ENCODE measurements at places on chromosomes 6 and 20.

GRCh38 chr20:33840759-33841435 lies 29.7 kb downstream of the CHMP4B start:
- DNase-seq = no peak

- DNase-seq = no peak
These were observed 584.2 kb upstream of the MMS22L start for GRCh38 chr6:97867177-97867576.

DNA sequence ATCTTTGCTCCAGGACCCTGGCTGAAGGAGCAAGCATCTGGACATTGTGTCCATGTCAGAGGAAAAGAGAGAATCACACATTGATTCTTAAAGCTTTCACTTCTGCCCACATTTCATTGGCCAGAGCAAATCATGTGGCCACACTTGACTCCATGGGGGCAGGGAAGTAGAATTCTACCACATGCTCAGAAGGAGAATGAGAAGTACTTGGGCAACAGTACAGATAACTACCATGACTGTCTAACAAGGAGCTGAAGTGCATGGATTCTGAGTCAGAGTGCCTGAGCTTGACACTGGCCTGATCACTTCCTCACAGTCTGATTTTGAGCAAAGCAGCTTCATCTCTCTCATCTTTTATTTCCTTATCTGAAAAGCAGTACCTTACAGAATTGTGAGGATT lies 38.6 kb downstream of the GHRH start:
- no peak for DNase-seq

- DNase-seq = peak; percentile 79
These were observed 2.2 kb downstream of the CENPB start for GRCh38 chr20:3784216-3784853.

DNA sequence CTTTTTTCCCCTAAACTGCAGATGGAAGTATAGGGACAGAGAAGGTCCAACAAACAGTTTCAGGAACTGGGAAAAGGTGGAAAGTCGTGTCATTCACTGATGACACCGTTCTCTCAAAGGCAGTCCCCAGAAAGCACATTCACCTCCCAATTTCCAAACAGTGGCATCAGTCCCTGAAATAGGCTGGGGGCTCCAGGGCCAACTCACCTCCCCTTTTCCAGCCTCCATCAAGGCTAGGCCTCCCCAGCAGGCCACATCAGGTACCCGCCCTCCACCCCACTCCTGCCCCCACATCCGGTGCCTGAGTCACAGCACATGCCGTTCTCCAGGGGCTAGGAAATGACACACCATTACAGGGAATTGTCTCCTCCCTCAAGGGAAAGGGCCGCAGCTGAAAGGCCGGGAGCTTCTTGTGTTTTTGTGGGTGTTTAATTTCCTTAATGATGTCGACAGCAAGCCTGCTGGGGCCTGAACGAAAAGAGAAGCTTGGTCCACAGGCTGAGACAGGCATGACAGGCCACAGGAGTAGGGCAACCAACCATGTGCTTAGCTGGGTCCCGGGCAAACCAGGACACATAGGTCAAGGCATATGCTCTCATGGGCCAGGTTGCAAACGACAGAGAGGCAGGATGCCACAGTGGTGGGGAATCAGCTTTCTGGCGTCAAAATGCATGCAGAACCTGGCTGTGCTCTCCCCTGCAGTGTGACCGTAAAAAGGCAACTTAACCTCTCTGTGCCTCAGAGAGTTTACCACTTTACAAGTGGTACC lies 39.2 kb downstream of the ZMYND8 start:
- peak; percentile 85 for DNase-seq

DNA sequence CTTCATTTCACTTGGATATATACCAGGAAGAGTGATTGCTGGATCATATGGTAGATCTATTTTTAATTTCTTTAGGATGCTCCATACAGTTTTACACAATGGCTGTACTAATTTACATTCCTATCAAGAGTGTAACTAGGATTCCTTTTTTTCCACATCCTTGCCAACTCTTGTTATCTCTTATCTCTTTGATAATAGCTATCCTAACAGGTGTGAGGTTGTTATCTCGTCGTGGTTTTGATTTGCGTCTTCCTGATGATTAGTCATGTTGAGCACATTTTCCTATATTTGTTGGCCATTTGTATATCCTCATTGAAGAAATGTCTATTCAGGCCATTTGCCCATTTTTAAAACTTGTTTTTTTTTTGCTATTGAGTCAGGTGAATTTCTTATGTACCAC lies 552.4 kb downstream of the RFPL4B start:
- DNase-seq = no peak

- no peak for DNase-seq
These were observed 113.0 kb upstream of the TIAM2 start for GRCh38 chr6:154882107-154882506.
